ENCODE measurements at places on chromosomes 6 and 20.

DNA sequence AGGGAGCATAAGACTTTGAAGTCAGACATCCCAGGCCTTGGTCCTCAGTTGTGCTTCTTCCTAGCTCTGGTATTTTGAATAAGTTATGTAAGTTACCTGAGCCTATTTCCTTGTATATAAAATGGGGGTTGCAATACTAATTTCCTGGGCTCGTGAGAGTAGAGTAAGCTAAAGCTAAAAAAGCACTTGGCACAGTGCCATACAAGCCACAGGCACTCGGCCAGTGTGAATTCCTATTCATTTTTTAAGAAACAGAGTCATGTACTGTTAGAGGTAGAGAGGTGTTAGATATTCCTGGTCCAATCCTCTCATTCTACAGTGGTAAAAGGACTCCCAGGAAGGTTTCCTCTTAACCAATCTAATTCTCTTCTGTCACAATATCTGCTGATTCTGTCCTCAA is 79.6 kb upstream of the EPB41L1 start:
- DNase-seq = no peak

DNA sequence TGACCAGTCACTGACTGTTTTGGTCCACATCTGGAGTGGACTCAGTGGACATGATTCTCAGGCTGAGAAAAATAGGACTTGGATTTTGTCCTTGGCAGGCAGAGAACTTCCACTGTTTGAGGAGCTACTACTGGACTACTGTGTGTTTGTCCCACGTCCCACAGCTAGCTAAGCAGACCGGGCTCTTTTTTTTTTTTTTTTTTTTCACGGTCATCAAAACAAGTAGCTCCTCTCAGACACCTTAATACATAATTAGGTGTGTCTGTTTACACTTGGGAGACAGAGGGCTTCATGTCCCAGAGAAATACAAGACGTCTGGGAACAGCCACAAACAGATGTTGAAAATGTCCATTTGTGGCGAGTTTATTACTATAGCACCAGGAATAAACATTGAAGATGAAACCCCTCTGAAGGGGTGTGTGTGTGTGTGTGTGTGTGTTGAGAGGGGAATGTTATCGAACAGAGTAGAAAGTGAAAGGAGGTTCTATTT is 155.0 kb upstream of the SUPT3H start:
- DNase-seq = no peak

DNA sequence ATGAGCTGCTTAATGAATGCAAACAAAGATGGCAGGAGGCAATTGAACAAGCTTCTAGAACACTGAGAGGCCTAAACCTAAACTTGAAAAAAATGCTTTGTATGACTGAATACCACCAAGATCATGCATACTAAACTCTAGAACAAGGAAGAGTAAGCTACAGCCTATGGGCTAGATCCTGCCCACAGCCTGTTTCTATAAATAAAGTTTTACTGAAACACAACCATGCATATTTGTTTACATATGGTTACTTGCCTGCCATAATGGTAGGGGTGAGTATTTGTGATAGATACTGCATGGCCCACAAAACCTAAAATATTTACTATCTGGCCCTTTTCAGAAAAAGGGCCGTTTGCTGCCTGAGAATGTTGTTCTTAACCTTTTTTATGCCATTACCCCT is 37.0 kb downstream of the ZFP64 start:
- DNase-seq = no peak

- no peak for DNase-seq
Observed at GRCh38 chr20:40767615-40767924, 78.5 kb upstream of the MAFB start.

DNA sequence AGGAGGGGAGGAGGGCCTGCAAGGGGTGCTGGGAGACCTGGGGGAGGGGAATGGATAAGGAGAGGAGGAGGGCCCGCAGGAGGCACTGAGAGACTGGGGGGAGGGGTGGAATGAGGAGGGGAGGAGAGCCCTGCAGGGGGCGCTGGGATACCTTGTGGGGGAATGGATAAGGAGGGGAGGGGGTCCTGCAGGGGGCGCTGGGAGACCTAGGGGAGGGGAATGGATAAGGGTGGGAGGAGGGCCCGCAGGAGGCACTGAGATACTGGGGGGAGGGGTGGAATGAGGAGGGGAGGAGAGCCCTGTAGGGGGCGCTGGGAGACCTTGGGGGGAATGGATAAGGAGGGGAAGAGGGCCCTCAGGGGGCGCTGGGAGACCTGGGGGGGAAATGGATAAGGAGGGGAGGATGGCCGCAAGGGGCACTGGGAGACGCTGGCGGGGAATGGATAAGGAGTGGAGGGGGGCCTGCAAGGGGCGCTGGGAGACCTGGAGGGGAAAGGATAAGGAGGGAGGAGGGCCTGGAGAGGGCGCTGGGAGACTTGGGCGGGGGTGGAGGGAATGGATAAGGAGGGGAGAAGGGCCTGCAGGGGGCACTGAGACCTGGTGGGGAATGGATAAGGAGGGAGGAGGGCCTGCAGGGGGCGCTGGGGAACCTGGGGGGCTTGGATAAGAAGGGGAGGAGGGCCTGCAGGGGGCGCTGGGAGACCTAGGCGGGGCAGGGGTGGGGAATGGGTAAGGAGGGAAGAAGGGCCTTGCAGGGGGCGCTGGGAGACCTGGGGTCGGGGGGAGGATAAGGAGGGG is 1.3 kb upstream of the CTCFL start:
- no peak for DNase-seq

DNA sequence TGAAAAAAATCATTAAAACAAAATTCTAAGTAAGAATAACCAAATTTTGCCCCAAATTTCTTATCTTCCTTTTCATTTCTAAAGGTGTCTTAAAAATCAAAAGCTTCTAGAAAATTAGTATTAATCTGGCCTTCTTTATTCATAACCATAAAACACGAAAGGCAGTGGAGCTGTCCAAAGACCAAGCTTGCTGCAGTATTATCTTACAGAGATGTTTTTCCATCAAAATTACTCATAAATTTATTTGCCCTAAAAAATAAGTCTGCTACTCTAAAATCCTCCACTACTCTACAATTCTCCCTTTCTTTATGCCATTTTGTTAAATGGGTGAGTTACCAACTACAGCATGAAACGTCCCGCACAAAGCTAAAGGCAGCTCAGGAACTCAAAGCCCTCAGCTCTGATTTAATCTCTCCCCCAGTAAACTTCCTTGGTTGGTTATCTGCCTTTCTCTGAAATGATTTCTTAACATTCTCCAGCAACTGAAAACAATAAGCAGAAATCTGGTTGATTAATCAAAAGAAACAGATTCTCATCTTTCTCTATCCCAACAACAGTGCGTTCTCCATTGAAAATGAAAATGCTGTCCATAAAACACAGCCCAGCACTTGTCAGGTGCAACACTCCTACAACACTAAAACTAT is 2.1 kb downstream of the USP49 start:
- DNase-seq = no peak

- no peak for DNase-seq
Observed at GRCh38 chr6:27205375-27206278, 41.9 kb upstream of the PRSS16 start.

DNA sequence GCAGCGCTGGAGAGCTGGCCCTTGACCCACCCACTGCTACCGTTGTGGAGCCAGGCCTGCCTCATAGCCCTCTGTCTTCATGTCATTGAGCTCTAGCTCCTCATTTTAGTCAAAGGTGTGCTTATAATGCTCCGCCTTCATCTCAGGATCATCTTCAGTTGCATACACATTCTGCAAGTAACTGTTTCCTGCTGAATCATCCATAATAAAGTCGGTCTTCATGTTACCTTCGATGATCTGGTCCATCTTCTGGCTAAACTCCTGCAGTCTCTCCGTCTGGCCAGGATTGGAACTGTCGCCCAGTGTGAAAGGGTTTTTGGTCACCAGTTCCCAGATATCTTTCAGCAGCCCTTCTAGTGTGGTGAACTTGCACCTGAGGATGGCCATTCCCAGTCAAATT is 62.6 kb upstream of the ARMC2 start:
- DNase-seq = no peak

DNA sequence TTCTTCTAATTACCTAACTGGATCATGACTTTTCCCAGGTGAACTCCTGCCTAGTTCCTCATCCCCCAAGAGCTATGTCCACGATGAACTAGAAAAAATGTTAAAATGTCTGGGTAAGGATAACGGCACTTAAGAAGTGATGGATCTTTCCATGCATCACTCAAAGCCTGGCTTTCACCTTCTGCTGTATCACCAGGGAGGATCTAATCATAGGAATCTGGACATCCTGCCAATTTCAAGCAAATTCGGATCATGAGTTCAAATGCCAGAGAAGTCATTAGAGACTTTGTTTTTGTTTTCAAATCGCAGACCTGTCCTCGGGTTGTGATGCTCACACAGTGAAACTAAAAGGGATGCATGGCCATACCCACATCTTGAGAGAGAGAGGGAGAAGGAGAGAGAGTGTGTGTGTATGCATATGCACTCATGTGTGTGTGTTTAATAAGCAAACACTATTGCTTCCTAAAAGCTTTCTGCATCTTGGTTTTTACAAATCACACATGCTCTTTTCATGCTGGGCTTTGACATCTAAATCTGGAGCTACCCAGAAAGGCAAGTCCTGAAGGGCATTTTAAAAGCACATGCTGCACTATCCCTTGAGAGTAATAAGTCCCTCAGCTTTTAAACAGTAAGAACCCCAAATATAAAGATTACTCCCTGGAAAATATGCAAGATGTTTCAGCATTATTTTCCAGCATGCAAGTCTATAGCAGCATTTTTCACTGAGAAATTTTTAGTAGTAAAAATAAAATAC is 524.6 kb upstream of the NOX3 start:
- no peak for DNase-seq

- no peak for DNase-seq
Observed at GRCh38 chr20:42553374-42553773, 636.3 kb downstream of the PTPRT start.

- DNase-seq = no peak
Observed at GRCh38 chr20:20820104-20820503, 107.7 kb upstream of the RALGAPA2 start.

- DNase-seq = peak; percentile 89
Observed at GRCh38 chr6:34196116-34196832, 40.4 kb upstream of the HMGA1 start.

DNA sequence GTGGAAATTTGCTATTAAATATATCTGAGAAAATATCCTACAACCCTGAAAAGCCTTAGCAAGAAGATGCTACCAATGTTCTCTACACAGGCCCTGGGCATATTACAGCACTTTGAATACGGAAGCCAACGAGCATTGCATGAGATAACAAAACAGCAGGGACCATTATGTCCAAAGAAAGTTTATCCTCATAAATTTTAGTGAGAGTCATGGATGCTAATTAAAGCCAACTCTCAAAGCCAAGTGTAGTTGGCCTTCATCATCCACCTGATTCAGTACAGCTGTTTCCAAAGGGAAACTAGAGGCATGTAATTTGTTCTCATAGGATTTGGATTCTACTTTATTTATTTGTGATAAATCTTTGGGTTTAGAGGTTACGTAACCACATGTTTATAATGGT is 564.8 kb downstream of the RFPL4B start:
- no peak for DNase-seq

All from naive thymus-derived CD8-positive, alpha-beta T cell (primary cell).